ENCODE measurements at places on chromosomes 11 and 22. TPM values are rescaled to one million over a fixed set of nuclear protein-coding genes. Genes with fewer than 3 reads are reported as not detected.

The MMP8 gene
- not detected for total RNA-seq

The KCNJ1 gene
- total RNA-seq = not detected

The KRTAP5-2 gene
- total RNA-seq = not detected

The FAT3 gene
- 0.13 TPM for total RNA-seq

The TRIM51 gene
- total RNA-seq = not detected

The MMP3 gene
- not detected for total RNA-seq

The PCNX3 gene
- 47.8 TPM for total RNA-seq

The NCR3LG1 gene
- total RNA-seq = 31.5 TPM

Measured in K562 (cell line).